ENCODE measurements at places on chromosomes 6 and 20. TPM values are rescaled to one million over a fixed set of nuclear protein-coding genes. Genes with fewer than 3 reads are reported as not detected.

The B3GAT2 gene
- total RNA-seq: not detected

DNA sequence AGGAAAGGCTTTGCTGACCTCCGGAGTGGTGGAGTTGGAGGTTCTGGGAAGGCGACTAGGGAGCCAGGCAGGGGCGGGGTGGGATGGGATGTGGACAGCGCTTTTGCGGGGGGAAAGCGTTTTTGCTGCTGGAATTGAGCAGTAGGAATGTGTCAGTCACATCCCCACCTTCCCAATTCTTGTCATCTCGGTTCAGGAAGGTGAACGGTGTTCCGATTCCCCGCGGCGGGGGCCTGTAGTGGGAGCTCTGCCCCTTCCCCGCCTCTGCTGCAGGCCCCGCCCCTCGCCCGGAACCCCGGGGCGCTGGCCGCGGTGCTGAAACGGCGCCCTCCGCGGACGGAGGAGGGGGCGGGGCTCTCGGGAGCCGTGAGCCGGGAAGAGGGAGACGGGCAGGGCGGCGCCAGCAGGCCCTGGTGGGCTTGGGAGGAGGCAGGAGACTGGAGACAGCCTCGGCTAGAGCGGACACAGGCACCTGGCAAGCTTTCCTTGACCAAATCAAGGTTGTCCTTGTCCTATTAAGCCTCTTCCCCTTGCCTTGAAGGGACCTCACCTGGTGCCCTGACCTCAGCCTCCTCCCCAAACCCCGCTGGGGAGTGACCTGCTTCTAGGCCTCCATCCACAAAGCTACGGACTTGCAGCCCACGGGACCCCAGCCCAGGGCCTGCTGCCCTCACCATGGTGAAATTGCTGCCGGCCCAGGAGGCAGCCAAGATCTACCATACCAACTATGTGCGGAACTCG is at the start of gene LHFPL5:
Gene LHFPL5 (plus strand): TSS at position 357 of the 741 bp plus-strand sequence. CDS start 319 bp downstream, at position 676.
- H3K27me3 ChIP-seq: peaks cover 32% of the 10 kb centered on the region
- no peak within 1 kb of the TSS for H3K4me3 ChIP-seq
- H3K27ac ChIP-seq: no peak within 1 kb of the TSS

DNA sequence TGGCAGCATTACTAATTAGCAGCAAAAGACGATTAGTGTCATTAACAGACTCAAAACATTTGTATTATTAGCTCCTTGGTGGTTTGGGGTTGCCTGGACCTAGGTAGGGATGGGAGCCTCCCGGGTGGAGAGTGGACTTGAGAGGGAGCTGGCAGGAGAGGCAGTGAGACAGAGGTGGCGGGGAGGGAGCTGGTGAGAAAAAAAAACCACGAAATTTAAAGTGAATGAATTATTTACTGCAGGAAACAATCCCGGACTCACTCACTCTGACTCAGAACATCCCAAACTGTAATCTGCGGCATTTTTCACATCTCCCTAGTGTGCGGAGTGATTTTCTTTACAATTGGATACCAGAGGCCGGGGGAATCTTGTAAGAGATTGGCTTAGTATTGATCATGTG is 14.3 kb upstream of the CDH22 start:
- no peak overlapping the region for H3K4me3 ChIP-seq
- no peak for DNase-seq
- no peaks in the 10 kb centered on the region for H3K4me1 ChIP-seq
- H3K27me3 ChIP-seq: peaks cover 60% of the 10 kb centered on the region

GRCh38 chr6:69303382-69303781 is 493.4 kb downstream of the LMBRD1 start:
- no peaks in the 10 kb centered on the region for H3K27me3 ChIP-seq
- no peaks in the 10 kb centered on the region for H3K4me1 ChIP-seq
- no peak overlapping the region for H3K27ac ChIP-seq
- no peaks in the 10 kb centered on the region for H3K36me3 ChIP-seq

DNA sequence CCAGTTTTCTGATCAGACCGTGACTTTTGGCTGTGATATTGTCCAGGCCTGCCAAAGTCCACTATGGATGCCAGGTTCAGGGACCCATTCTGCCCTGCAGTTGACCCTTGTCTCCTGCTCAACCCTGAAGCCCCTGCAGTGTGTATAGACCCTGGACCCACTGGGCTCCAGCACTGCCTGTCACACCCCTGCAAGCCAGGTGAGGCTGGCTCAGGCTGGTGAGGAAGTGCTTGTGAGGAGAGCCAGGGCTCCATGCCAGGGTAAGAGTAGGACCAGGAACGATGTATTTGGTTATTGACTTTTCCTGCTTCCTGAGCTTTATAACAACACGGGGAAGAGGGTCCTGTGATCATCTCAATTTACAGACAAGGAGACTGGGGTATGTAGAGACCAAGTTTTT is 19.1 kb upstream of the CD93 start:
- no peak for DNase-seq
- no peaks in the 10 kb centered on the region for H3K27me3 ChIP-seq
- H3K4me1 ChIP-seq: peaks cover 17% of the 10 kb centered on the region
- no peak overlapping the region for H3K4me3 ChIP-seq
- no peak overlapping the region for H3K27ac ChIP-seq
- H3K36me3 ChIP-seq: no peaks in the 10 kb centered on the region

DNA sequence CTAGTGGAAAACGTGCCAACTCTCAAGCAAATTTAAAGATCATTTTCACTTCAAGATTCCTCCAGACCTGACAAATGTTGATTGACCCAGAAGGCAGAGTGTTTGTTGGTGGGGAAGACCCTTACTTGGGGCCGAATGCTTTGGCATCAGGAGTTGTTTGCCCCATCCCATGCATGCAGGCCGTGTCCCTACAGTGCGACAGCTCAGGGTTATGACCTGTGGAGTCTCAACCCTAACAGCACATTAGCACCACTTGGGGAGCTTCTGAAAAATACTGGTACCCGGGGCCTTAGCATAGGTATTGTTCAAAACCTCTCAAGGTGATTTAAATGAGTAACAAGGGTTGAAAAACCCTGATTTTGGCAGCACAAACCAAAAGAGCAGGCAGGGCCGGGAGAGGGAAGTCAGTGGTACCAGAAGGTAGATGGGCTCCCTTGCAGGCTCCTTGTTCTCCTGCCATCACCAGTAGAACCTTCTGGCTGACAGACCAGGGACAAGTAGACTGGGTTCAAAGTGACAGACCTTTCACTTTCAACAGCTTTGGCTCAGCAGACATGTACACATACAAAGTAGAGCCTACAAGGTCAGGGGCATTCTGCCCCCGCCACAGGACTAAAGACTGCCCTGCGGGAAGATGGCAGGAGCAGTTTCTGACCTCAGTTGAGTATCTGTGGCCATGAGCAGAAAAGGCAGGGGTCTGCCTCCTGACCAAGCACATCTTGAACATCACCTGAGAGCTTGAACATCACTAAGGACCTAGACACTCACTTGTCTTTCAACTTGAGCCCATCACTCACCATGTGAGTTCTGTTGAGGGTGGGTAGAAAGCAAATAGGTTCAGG is 39.6 kb downstream of the PLCG1 start:
- no peak overlapping the region for H3K4me3 ChIP-seq
- H3K4me1 ChIP-seq: peaks cover 31% of the 10 kb centered on the region
- H3K27me3 ChIP-seq: no peaks in the 10 kb centered on the region
- H3K36me3 ChIP-seq: peaks cover 11% of the 10 kb centered on the region
- peak overlapping the region; percentile 15 for H3K27ac ChIP-seq

DNA sequence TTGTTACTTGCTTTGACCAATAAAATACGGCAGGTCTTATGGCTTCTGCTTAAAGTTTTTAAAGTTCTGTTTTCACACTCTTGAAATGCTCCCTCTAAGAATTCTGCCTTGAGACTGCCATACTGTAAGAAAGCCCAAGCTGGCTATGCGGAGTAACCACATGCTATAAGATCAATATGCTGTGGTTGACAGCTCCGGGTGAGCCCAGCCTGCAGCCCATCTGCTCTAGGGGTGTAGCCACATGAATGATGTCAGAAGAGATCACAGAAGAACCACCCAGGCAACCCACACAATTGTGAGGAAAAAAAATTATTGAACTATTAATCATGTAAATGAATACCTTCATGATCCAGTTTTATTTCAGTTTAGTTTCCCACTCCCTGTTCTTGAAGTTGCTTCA is 26.1 kb upstream of the SH3BGRL2 start:
- DNase-seq: no peak
- no peaks in the 10 kb centered on the region for H3K27me3 ChIP-seq
- H3K4me3 ChIP-seq: no peak overlapping the region
- H3K27ac ChIP-seq: no peak overlapping the region

GRCh38 chr6:132391391-132392269 is 9.6 kb downstream of the MOXD1 start:
- peak; percentile 20 for DNase-seq
- H3K36me3 ChIP-seq: no peaks in the 10 kb centered on the region
- no peak overlapping the region for H3K4me3 ChIP-seq
- H3K4me1 ChIP-seq: no peaks in the 10 kb centered on the region
- peak overlapping the region; percentile 31 for H3K27ac ChIP-seq

The KCNK16 gene
- not detected for total RNA-seq

GRCh38 chr20:61360940-61361339 is 108.9 kb downstream of the CDH4 start:
- H3K36me3 ChIP-seq: no peaks in the 10 kb centered on the region
- no peak overlapping the region for H3K4me3 ChIP-seq
- H3K4me1 ChIP-seq: no peaks in the 10 kb centered on the region
- H3K27ac ChIP-seq: no peak overlapping the region
- no peaks in the 10 kb centered on the region for H3K27me3 ChIP-seq
- DNase-seq: no peak

The C20orf141 gene
- total RNA-seq: not detected

The TNF gene
- total RNA-seq: not detected
